Non-pigmented ciliary epithelial cell (primary cell): ENCODE measurements at places on chromosomes 11 and 22.

GRCh38 chr11:119795690-119796089 is 66.7 kb upstream of the NECTIN1 start:
- DNase-seq = no peak

DNA sequence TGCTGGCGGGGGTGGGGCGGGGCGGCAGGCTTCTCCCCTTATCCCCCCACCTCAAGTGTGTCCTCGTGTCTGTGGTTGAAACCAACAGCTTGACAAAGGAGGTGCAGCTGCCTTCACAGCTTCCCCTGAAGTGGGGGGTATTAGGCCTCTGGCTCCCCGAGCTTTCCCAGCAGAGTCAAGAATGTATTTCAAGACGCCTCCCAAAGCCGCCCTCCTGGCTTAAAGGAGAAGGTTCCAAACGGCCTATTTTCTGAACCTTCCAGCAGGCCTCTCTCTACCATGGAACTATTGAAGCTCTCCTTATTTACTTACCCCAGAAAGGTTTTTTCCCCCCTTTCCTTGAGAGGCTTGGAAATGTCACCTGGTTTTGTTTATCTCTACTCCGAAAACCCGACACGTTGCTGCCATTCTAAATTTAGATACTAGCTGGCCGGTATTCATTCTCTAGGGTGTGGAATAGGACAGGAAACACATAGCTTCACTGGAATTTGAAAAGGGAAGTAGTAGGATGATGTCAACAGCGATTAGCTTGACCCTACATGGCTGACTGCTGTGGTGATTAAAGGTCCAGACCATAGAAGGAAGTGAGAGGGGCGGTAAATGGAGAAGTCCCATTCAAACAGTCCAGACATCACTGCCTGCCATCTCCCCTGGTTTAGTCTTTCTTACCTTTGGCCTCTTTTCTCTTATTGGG is 671 bp upstream of the PICALM start:
- peak; percentile 93 for DNase-seq

DNA sequence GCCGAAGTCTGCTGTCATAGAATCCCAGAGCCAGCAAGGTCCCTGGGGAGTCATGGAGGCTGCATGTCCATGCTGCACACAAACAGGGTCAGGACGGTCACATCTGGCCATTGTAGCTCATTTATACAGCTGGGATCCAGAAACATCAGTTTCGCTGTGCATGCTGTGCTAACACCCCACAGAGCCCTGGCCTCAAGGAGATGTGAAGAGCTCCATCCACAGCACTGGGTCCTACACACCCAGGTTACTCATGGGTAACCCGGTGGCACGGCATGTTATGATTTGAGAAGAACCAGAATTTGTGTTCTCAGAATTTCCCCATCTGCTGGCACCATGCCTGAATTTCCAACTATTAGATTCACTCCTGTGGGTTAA is 146.3 kb upstream of the ARHGAP20 start:
- DNase-seq = no peak

DNA sequence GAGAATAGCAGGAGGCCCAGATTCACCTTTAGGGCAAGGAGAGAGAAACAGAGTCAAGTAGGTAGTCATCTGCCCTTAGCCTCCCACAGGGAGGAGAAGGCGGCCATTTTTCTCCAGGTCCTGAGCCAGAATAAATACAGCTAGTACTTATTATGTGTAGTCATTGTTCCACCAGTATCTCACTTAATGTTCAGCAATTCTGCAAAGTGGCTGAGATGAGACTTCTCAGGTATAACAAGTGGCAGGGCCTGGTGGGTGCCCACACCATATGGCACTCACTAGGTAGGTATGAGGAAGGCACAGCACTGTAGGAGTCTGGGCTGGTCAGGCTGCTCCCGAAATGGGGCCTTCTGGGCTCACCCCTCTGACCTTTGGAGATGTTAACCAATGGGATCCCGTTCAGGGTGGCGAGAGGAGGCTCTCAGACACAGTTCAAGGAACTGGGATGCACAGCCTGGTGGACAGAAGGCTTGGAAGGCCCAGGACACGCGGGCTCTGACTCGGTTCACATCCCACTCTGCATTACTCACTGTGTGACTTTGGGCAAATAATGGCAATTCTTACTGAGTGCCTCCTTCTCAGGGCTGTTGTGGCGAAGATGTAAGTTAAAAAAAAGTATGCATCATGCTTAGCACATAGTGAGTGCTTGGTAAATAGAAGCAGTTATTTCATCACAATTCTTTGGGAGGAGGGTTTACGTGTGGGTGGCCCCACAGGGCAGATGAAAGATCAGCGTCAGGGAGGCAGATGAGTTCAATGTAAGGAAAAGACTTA is 25.1 kb downstream of the RTN4RL2 start:
- DNase-seq = no peak

GRCh38 chr11:75867778-75868374 is 52.9 kb downstream of the UVRAG start:
- no peak for DNase-seq

GRCh38 chr11:130871616-130872015 is 44.7 kb downstream of the SNX19 start:
- no peak for DNase-seq

DNA sequence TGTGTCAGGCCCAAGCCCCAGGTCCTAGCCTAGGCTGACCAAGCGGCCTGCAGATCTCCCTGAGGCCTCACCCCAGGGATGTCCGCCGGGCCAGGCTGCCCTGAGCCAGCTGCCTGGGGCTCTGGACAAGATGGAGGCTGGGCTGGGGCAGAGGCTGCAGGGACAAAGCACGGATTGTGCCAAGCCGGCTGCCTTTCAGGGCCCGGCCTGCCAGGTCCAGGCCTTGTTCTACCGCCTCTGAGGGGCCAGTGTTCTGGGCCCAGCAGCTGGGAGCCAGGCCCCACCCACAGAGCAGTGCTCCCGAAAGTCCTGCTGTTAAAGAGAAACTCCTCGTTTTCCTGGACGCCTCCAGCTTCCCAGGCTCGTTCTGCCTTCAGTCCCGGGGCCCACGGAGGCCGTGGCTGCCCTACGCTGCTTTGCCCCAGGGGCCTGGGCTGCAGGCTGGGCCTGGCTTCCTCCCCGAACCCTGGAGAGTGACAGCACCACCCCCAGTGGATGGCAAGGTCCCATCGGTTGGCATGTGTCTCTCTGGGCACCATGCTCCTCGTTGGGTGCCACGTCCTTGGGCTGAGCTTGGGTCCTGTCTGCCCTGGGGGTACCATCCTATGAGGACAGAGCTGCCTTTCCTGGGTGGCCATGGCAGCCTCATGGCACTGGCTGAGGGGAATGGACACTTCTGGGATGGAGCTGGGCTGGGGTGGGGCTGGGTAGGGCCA is 7.6 kb downstream of the BRSK2 start:
- no peak for DNase-seq

- no peak for DNase-seq
Measured at GRCh38 chr11:2132874-2133240, 6.3 kb downstream of the IGF2 start.

- DNase-seq = no peak
Measured at GRCh38 chr11:73640592-73640991, 5.8 kb upstream of the PLEKHB1 start.

DNA sequence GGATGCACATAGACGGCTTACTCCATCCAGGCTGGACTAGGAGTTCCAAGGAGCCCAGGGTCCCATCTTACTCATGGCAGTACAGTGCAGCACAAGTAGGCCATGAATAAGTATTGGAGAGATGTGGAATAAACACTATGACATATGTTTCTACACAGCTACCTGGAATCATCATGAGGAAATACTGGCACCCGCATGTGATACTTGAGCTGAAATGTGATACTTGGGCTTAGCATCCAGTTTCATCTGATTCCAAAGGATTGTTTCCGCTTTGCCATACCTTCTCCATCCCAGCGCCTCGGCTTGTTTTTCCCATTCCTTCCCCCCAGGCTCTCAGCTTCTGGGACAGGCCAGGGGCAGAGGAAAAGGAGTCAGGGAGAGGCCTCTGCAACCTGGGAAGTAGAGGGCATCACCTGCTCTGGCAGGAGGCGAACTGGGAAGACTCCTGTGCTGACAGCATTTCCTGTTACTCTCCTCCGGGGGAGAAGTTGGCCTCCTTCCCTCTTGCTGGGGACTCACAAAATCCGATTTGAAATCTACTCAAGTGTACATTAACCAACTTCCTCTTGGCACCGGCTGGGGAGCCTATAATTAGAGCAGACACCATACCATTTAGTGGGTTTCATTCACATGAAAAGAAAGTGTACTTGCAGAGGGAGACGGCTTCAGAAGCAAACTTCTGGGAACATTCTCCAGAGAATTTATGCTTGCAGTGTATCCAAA is 187.8 kb downstream of the MIAT start:
- no peak for DNase-seq

GRCh38 chr11:27178859-27179258 is 138.2 kb downstream of the BBOX1 start:
- DNase-seq = no peak

- DNase-seq = no peak
Measured at GRCh38 chr22:16721961-16722360, 103.2 kb downstream of the XKR3 start.

DNA sequence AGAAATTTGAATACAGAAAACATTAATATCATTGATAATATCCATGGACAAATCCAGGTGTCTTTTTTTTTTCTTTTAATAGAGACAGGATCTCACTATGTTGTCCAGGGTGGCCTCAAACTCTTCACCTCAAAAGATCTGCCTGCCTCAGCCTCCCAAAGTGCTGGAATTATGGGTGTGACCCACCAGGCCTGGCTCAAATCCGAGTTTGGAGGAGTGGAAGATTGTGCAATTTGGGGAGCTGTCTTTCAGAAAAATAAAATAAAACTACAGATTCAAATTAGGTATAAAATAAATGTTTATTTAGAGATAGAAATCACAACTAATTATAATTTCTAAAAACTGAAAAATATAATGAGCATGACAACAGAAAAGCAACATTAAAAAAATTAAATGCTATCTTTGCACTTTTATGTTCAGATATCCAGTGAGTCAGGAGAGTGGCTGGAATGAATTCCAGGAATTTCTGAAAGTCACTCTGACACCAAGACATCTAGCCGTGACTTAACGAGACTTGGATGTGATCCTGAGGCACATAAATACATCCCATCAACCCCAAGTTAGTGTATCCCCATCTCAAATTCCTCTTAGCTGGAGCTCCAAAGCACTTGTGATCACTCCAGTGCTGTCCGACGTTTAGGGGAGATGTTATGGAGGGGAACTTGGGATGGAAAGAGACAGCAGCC is 128.6 kb upstream of the THY1 start:
- no peak for DNase-seq

GRCh38 chr22:39205344-39206021 is 39.3 kb downstream of the PDGFB start:
- peak; percentile 20 for DNase-seq

DNA sequence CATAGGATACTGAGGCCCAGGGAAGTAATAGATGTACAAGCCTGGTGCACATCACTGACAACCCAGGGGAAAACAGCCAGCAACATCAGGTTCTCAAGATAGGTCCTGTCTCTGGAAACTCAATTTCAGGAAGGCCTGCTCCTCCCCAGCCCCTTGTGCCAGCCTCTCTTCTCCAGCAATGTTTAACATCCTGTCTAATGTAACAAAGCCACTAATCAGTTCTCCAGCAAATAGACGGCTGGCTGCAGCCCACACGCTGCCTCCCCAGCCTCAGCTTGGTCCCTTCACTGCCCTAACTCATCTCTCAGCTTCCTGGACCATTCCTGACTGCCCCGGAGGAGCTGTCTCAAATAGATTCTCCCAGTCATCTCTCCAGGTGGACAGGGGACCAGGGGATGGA is 37.8 kb downstream of the RPL27A start:
- DNase-seq = no peak

- no peak for DNase-seq
Measured at GRCh38 chr11:70112017-70112434, 33.9 kb downstream of the ANO1 start.

GRCh38 chr22:20392983-20393704 is 807 bp upstream of the ZNF74 start:
- no peak for DNase-seq

DNA sequence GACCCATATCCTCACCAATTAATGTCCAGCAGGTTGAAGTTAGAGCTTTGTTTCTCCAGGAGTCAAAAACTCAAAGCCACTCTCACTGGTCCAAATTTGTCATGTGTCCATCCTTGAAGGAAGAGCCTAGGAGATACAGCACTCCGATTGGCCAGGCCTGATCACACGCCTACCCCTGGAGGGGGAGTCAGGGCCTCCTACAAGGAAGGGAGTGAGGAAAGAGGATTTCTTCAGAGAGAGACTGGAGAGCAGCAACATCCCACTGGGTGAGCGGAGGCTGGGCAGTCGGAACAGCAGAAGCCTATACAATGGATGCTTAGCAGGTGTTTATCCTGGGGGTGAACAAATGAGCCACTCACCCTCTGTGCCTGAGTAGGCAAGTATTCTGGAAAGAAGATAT is 113.9 kb downstream of the TRIM29 start:
- DNase-seq = no peak
